Stimulated activated CD4-positive, alpha-beta T cell treated with anti-CD3 and anti-CD28 coated beads, Interleukin-15, amount 100 ng/mL, for 1 hour (primary cell): ENCODE measurements at places on chromosomes 2 and 18.

DNA sequence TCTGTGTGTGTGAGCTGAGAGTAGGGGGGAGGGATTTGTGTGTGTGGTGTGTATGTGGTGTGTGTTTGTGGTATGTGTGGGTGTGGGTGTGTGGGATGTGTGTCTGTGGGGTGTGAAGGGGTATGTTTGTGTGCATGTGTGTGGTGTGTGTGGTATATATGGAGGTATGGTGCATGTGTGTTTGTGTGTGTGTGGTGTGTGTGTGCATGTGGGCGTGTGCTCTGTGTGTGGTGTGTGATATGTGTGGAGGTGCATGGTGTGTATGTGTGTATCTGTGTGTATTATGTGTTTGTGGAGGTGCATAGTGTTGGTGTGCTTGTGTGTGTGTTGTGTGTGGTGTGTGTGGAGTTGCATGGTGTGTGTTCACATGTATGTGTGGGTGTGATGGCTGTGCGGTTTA is 106.0 kb downstream of the CMPK2 start:
- DNase-seq = no peak

GRCh38 chr2:231456295-231457004 is 7.8 kb downstream of the NCL start:
- DNase-seq = no peak

GRCh38 chr18:36185901-36186460 is 1.3 kb upstream of the MOCOS start:
- DNase-seq = no peak

- no peak for DNase-seq
These were observed 77.0 kb downstream of the PDCL3 start for GRCh38 chr2:100639588-100640390.

- DNase-seq = no peak
These were observed 225.3 kb upstream of the HDAC4 start for GRCh38 chr2:239625971-239626734.

DNA sequence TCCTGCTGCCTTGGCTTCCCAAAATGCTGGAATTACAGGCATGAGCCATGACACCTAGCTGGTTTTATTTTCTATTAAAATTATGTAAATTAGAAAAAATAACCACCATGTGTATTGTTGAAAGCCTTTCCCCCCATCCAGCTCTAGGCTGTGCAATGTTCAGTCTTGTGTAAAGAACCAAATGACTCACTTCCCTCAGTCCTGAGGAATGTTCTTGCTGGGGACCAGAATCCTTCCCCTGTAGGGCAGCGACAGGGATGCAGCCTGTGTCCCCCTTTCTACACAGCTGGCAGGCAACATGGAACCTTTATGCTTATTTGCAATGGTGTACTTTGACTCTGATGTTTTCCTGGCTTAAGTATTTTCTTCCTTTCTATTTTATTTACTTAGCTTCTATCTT is 29.4 kb downstream of the AOX1 start:
- no peak for DNase-seq

DNA sequence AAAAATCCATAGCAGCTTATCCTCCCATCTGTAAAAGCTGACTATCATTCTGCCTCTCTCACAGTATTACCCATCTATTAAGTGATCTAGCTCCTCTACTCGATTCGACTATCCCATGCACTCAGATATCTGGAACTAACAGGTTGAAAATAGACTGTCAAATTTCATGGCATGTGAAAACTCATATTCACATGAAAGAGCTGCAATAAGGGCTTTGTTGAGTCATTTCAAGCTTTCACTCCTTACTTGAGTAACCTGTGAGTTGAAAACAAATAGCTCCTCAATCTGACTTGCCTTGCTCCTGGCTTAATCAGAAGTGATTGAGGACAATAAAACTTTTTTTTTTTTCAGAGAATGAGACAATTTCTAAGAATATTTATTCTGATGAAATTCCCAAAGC is 192.4 kb upstream of the ERBB4 start:
- DNase-seq = no peak

DNA sequence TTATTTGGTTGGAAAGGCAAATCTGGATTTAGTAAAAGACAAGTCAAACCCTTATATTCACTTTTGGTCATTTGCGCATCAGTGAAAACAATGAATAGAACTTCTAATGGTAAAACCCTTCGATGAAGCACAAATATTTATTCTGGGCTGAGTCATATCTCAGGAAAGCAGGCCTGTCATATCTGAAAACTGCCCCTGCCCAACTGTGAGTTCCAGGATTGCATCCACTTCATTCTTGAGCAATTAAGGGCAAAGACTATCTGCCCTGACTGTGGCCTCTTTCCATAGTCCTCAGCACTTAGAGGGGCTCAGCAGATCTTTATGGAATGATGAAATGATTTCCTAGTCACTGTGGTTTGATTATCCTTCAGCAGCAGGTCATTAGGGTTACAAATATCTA is 795.2 kb upstream of the ID2 start:
- no peak for DNase-seq

DNA sequence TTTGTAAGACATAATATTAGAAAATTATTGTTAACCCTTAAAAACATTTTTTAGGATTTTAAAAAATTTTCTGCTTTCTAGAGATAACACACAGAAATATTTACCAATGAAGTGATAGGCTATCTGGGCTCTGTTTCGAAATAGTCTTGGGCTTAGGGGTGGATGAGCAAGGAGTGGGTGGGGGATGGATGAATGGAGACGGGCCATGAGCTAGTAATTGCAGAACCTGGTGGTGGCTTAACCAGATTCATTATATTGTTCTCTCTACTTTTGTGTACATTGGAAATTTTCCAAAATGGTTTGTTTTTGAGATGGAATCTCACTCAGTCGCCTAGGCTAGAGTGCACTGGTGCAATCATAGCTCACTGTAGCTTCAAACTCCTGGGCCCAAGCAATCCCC is 89.6 kb downstream of the TCF7L1 start:
- no peak for DNase-seq

DNA sequence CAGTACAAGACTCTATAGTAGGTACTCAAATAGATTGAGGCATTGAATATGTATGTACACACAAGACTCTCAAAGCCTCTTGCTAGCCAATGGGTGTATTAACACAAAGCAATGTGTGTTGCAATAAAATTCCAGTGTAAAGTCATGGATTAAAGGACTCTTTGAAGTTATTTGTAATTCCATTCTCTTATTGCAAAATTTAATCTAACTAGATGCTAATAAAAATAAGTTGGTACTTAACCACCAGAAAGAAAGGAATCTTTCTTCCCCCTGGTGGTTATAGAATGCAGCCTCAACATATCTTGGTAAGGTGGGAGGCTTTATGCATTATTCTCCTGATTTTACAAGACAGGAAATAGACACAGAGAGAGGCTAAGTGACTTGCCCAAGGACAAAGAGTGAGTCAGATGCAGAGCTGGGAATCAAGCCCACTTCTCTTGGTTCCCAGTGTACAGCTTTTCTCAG is 18.0 kb downstream of the LRP1B start:
- no peak for DNase-seq

GRCh38 chr2:74513605-74514367 is 464 bp upstream of the TLX2 start:
- DNase-seq = no peak

DNA sequence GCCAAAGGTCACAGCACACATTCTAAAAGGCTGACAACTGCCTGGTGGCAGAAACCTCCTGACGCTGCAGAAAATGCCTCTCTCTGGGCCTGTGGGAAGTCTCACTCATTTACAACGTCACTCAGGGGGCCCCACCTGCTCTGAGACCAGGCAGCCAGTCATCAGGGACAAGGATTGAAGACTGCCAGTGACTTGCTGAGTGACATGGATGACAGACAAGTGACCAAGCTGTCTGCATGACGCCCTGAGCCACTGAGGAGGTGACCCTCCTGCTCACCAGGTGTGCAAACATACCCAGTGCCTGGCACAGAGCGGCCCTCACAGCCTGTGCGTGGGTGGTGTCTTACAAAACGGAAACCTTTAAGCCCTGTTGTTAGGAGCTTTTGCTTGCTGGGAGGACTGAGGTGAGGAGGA is 392.4 kb downstream of the TNS1 start:
- no peak for DNase-seq

- no peak for DNase-seq
These were observed 60.8 kb upstream of the REL start for GRCh38 chr2:60820416-60821132.

DNA sequence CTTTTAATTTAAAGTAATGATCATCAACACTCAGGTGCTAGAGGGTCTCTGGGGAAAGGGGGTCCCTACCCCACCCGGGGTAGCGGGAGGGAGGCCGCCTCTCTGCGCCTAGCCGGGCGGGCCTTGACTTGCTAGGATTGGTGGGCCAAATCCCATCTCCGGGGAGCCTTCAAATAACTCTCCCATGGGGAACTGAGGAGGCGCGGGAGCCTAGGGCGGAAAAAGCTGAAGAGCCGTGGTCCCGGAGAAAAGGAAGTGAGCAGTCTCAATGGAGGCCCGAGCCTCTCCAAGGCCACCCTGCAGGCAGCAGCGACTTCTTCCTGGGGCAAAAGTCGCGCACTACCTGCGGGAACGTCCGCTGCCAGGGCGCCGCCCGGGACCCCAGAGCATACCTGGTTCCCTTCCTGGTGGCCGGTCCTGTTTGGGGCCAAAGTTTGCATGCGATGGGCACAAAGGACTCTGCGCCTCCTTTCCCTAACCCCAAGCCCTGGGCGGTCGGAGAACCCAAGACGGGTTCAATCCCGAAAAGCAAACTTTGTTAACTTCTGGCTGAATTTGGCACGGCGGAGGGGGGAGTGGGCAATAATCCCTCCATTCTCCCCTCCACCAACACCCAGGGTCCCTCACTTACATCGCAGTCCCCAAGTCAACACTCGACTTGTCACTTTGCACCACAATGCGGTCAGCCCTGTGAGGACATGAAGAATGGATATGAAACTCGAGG is 13.6 kb downstream of the EN1 start:
- no peak for DNase-seq

DNA sequence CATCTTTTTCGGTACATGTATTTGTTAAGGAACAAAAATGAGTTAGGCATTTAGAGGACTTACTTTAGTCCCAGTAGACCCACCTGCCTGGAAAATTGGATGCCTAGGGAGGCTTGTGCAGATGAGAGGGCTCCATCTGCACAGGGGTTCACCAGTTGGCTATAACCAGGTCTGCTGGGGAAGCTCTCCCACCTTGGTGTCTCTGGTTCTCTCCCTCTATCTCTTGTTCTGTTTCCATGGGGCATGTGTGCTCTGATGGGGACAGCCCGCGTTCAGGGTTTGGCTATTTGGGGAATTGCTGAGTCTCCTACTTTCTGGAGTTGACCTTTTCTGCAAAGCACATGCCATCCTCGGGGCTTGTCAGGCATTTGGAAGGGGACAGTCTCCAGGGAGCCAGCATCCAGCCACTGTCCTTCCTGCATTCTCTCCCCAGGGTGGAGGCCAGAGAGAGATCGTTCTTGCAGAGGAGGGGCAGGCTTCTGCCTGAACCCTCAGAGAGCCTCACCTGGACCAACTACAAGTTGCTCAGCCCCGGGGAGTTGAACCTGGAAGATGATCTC is 157.3 kb downstream of the KLHL29 start:
- no peak for DNase-seq

- DNase-seq = no peak
These were observed 1344.5 kb upstream of the CHAC2 start for GRCh38 chr2:52423111-52423510.

GRCh38 chr2:128754246-128754724 is 435.6 kb upstream of the HS6ST1 start:
- DNase-seq = no peak

DNA sequence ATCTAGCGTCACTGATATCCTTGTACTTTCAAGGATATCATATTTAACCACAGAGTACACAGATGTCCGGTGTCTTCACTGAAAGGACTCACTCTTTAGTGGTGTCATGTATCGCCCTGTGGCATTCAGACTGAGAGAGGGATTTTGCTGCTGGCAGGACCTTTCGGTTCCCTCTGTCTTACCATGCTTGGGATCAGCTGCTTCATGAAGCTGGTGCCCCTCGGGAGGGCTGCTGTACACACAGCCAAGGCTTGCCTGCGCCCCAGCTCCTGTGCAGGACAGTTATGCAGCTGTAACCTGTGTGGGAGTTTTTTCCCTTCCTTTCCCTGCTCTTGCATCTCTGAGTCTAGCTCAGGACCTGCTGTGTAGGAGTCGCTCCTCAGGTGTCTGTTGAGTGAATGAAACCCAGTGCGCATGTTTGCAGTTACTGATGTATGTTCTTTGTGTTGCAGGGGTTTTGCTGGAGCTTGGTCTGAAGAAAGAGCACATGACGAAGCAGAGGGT is 64.4 kb downstream of the GREB1 start:
- no peak for DNase-seq

- no peak for DNase-seq
These were observed 15.9 kb downstream of the FAM210A start for GRCh38 chr18:13710414-13710831.

- no peak for DNase-seq
These were observed 1379.1 kb upstream of the CDH2 start for GRCh38 chr18:29556070-29556469.

- DNase-seq = no peak
These were observed 4.3 kb upstream of the UNC80 start for GRCh38 chr2:209767316-209767715.

DNA sequence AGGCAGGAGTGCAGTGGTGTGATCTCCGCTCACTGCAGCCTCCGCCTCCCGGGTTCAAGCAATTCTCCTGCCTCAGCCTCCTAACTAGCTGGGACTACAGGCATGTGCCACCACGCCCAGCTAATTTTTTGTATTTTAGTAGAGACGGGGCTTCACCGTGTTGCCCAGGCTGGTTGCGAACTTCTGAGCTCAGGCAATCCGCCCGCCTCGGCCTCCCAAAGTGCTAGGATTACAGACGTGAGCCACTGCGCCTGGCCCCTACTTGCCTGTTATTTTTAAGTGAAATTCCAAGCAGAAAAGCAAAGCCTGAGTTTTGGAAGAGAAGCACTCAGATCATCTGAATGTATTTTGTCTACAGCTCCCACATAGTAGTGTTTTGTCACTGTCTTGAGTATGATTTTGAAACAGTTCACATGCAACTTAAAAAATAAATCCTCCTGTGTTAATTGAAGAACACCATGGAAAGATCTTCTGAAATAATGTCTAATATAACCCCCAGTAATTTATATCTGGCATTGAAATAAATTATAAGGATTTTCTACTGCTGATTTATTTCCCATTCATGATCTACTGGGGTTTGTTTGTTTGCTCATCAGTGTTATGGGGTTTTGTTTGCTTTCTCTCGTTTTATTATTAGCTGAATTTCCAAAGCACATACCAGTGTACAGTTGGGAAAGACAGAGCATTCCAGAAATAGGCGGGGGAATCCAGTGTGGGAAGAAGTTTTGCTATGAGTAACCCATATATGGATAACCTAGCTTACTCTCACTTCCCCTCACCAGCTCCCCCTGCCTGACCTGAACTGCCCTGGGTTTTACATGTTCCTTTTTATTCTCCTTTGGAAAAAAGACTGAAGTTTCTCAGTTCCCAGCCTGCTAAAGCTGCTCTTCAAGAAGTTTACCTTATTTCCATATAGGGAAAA is 80.1 kb upstream of the MAP3K20 start:
- DNase-seq = no peak

- no peak for DNase-seq
These were observed 50.8 kb downstream of the RTTN start for GRCh38 chr18:70154591-70155194.

DNA sequence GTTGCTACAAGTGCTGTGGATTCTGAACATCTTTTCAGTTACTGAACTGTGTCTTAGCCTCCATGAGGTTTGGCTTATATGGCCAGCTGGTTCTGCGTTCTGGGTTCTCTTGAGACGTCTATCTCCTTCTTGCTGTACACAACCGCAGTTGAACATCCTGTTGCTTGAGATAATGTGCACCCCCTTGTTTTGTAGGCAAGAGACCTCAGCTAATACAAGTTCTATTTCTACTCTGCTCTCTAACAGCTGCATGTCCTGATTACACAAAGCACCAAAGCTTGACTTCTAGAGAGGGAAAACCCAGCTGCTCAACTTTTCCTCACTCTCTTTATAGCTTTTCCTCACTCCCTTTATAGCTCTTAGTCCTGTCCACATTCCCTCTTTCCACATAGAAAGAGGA is 176.0 kb downstream of the LTBP1 start:
- DNase-seq = no peak
